ENCODE measurements at places on chromosomes 3 and 15. TPM values are rescaled to one million over a fixed set of nuclear protein-coding genes. Genes with fewer than 3 reads are reported as not detected.

Gene PRR20G
- total RNA-seq = 0.26 TPM

Gene VPS8
- 42.2 TPM for total RNA-seq

Gene ZNF385D
- total RNA-seq = 1.5 TPM

Gene ERC2
- 15.4 TPM for total RNA-seq

Gene OR5K3
- total RNA-seq = not detected

Gene IQCF2
- not detected for total RNA-seq

Gene COL6A5
- 0.04 TPM for total RNA-seq

Gene KCNH8
- total RNA-seq = 3.7 TPM

Gene DNAH12
- not detected for total RNA-seq

Gene ITIH4
- total RNA-seq = 3.4 TPM

Gene EOMES
- total RNA-seq = 1.7 TPM

Gene PEAK1
- total RNA-seq = 21.2 TPM

Gene CCR9
- total RNA-seq = not detected

Gene SERPINI2
- not detected for total RNA-seq

Gene SNX22
- total RNA-seq = 4.8 TPM

Gene CYP1A2
- total RNA-seq = not detected

Gene CDCP1
- total RNA-seq = 12.9 TPM

Gene CHRM5
- total RNA-seq = not detected

Gene MESP2
- not detected for total RNA-seq

Gene IL12A
- 0.50 TPM for total RNA-seq

Gene GAP43
- 12.8 TPM for total RNA-seq

Gene NR2E3
- total RNA-seq = 0.35 TPM

Gene IQCF5
- total RNA-seq = not detected

Gene RAB27A
- 6.8 TPM for total RNA-seq

Gene CCR8
- 0.64 TPM for total RNA-seq

Gene PLA1A
- not detected for total RNA-seq

Gene CASR
- total RNA-seq = 0.02 TPM

Gene GPR149
- not detected for total RNA-seq

Gene MAGEL2
- total RNA-seq = 9.7 TPM

Gene GPR62
- total RNA-seq = 0.33 TPM

Gene GOLGA6A
- 0.72 TPM for total RNA-seq

Gene ATOSA
- 5.8 TPM for total RNA-seq

Gene ATP10A
- 3.9 TPM for total RNA-seq

Gene PP2D1
- not detected for total RNA-seq

Gene HACD2
- 28.4 TPM for total RNA-seq

Gene LRRC3B
- 0.35 TPM for total RNA-seq

Gene GOLGA8G
- not detected for total RNA-seq

Gene VIPR1
- 6.5 TPM for total RNA-seq

Gene EPM2AIP1
- total RNA-seq = 8.4 TPM

Gene ALCAM
- total RNA-seq = 43.7 TPM

Gene RTF1
- total RNA-seq = 45.7 TPM

Gene ANKUB1
- total RNA-seq = not detected

Gene TGFBR2
- 9.6 TPM for total RNA-seq

Gene ALAS1
- 39.1 TPM for total RNA-seq

Data from H9 (cell line).